A549 treated with AZD2906 at 1 μM for 4 hours (cell line): ENCODE measurements at places on chromosomes 2 and 18. TPM values are rescaled to one million over a fixed set of nuclear protein-coding genes. Genes with fewer than 3 reads are reported as not detected.

Gene EGR4
- total RNA-seq: 0.19 to 0.32 TPM (median 0.25 TPM) in 5 replicates

Gene KCNG2
- 0.06 TPM in 2 of 5 replicates, not detected in the others for total RNA-seq

Gene NXPH2
- total RNA-seq: not detected in 5 replicates

Gene DNMT3A
- total RNA-seq: 5.7 to 9.0 TPM (median 7.9 TPM) in 5 replicates

Gene PAX3
- not detected in 5 replicates for total RNA-seq

Gene SDC1
- 167 to 203 TPM (median 188 TPM) in 5 replicates for total RNA-seq

Gene ZSWIM2
- not detected in 5 replicates for total RNA-seq

Gene RAB6C
- total RNA-seq: not detected in 5 replicates

Gene DOCK10
- total RNA-seq: 20.7 to 30.1 TPM (median 23.3 TPM) in 5 replicates

Gene PARD3B
- 0.76 to 1.1 TPM (median 1.1 TPM) in 5 replicates for total RNA-seq

Gene IL1R2
- 0.53 to 1.5 TPM (median 1.2 TPM) in 5 replicates for total RNA-seq
